Lower leg skin (tissue), 4 donors: ENCODE measurements at places on chromosomes 6 and 20. TPM values are rescaled to one million over a fixed set of nuclear protein-coding genes. Genes with fewer than 3 reads are reported as not detected.

STK4 gene
- 27.0 TPM for total RNA-seq

C6orf62 gene
- 53.2 TPM for total RNA-seq

FANCE gene
- total RNA-seq, result 17.5 TPM

DCDC2 gene
- 0.10 TPM for total RNA-seq

SUMO4 gene
- total RNA-seq, result 0.25 TPM

SOX4 gene
- total RNA-seq, result 11.4 TPM

SLC2A10 gene
- 9.9 TPM for total RNA-seq

RAET1E gene
- total RNA-seq, result 41.8 TPM

AVP gene
- not detected for total RNA-seq

SLC22A3 gene
- 10.4 TPM for total RNA-seq

TSBP1 gene
- not detected for total RNA-seq

DCBLD1 gene
- total RNA-seq, result 3.3 TPM
